Omental fat pad (tissue), 4 donors: ENCODE measurements at places on chromosomes 13 and 19.

DNA sequence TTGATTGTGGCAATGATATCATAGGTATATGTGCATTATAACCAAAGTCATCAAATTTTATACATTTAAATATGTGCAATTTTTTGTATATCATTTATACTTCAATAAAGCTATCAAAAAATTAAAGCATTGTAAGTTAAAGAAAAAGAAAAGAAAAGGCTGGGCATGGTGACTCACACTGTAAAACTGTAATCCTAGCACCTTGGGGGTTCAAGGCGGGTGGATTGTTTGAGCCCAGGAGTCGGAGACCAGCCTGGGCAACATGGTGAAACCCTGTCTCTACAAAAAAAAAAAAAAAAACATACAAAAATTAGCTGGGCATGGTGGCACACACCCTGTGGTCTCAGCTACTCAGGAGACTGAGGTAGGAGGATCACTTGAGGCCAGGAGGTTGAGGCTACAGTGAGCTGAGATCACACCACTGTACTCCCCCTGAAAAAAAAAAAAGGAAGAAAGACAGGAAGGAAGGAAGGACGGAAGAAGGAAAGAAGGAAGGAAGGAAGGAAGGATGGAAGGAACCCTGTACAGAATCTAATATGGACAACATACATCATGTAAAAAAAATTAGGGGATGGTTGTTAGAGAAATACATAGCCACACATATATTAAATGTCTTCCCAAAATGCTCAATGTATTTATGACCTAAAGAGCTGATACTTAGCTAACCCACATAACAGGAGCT, 21.7 kb upstream of the SLC25A30 start:
- DNase-seq, result no peak

DNA sequence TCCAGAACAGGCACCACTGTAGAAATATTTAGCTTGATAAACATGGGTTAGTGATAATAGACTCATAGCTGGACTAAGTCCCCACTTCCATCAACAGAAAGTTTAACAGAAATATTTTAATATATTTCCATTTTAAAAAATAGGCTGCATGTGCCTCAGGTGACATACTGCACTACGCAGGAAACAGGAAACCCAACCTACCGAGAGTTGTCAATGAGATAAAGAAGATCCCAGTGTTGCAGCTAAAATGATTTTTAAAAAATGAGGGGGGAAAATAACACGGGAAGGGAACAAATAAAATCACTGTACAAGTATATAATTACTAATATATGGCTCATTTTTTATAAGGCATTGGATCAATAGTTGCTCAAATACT, 154.8 kb downstream of the TBC1D4 start:
- DNase-seq, result no peak

- DNase-seq, result no peak
Measured at GRCh38 chr13:91406619-91407018, 8.2 kb downstream of the GPC5 start.

DNA sequence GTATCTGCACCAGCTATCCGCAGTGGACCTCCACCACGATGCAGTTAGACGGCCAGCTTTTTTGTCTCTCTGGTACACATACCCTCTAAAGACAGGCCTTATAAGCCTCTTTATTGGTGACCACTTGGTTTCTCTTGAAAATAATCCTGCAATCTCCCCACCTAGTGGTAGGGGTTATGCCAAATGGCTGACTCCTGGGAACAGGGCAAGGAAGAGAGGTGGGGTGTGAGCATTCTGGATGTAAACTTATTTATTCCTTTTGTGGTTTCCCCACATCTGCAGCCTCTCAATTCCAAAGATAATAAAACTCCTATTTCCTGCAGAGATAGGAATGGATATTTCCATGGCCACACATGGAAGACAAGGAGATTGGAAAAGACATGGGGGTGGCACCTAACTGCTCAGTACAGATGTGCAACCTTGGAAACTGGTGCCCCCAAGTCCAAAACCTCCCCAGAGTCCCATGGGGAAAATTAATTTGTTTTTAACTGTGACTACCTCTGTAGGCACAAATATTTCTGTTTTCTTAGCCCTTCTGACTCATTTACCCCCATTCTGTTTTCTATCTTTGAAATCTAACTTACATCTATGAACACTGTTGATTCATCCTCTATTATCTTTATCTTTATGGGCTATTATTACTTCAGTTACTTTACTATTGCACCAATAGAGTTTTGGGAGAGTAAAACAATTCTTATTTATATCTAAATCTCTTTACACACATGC, 112.7 kb upstream of the TSHZ3 start:
- DNase-seq, result no peak

GRCh38 chr19:41796901-41797300, 514 bp downstream of the CEACAM3 start:
- DNase-seq, result no peak

GRCh38 chr13:36088001-36088400, 43.2 kb downstream of the DCLK1 start:
- DNase-seq, result no peak

DNA sequence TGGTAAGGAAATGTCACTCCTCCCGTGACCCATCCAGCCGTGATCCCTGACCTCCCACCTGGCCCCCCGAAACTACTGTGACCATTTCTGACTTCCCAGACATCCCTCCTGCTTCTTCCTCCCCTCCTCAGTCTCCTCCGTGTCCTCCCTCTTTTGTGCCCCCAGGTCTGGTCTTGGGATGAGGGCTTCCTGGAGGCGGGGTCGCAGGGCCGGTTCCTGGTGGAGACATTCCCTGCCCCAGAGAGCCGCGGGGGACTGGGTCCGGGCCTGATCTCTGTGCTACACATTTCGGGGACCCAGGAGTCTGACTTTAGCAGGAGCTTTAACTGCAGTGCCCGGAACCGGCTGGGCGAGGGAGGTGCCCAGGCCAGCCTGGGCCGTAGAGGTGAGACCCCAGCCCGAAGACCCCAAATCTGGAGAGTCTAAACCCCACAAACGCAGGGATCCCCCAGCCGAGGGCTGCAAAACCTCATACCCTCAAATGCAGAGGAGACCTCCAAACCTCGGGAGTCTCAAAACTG, 5.0 kb downstream of the KIRREL2 start:
- DNase-seq, result no peak

DNA sequence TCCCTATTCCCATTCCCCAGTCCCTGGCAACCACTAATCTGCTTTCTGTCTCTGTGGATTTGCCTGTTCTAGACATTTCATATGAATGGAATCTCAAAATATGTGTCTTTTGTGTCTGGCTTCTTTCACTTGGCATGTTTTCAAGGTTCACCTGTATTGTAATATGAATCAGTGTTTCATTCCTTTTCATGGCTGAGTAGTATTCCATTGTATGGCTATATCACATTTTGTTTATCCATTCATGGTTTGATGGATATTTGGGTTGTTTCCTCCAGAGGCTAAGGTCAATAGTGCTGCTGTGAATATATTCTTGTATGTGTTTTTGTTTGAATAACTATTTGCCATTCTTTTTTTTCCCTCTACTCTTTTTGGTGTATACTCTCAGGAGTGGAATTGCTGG, 24.4 kb downstream of the NCAN start:
- no peak for DNase-seq

DNA sequence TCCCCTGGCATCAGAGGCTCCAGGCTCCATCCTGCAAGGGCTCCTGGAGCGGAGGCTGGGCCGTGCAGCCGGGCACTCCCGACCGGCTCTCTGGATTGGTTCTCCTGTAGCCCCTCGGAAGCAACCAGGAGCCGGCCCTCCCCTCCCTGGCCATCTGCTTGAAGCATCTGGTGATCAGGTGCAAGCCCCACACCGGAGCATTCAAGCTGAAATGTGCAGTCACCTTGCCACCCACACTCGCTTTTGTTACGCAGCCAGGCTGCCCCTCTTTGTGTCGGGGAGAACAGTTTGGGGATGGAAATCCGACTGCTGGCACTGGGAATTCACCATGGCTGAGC, 258.8 kb downstream of the ZNF536 start:
- DNase-seq, result no peak

- DNase-seq, result no peak
Measured at GRCh38 chr13:77696006-77696878, 1.2 kb upstream of the SLAIN1 start.

GRCh38 chr19:41958367-41959055, 610 bp downstream of the RABAC1 start:
- DNase-seq, result peak; percentile 85

GRCh38 chr13:109166804-109167203, 537.4 kb downstream of the MYO16 start:
- no peak for DNase-seq

- no peak for DNase-seq
Measured at GRCh38 chr13:112012016-112012704, 54.8 kb upstream of the SOX1 start.

GRCh38 chr13:72552731-72553130, 174.7 kb downstream of the MZT1 start:
- DNase-seq, result no peak

- DNase-seq, result no peak
Measured at GRCh38 chr19:19025861-19026260, 7.5 kb downstream of the SUGP2 start.

DNA sequence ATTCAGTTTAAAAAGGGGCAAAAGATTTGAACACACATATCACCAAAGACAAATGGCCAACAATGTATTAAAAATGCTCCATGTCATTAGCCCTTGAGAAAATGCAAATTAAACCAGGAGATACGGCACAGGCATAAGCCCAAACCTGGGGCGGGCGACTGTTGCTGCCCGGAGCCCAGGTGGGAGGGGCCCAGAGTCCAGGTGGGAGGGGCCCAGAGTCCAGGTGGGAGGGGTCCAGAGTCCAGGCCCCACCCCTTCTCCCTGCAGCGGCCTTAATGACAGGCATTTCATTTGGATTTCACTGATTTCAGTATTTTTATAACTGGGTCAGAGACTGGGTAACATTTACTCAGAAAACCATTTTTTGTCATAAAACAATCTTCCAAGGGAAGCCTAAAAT, 78.2 kb downstream of the RASA3 start:
- DNase-seq, result no peak

GRCh38 chr19:10566658-10567410, 1.0 kb upstream of the KRI1 start:
- no peak for DNase-seq

- no peak for DNase-seq
Measured at GRCh38 chr13:76331943-76332712, 554.1 kb downstream of the KCTD12 start.

DNA sequence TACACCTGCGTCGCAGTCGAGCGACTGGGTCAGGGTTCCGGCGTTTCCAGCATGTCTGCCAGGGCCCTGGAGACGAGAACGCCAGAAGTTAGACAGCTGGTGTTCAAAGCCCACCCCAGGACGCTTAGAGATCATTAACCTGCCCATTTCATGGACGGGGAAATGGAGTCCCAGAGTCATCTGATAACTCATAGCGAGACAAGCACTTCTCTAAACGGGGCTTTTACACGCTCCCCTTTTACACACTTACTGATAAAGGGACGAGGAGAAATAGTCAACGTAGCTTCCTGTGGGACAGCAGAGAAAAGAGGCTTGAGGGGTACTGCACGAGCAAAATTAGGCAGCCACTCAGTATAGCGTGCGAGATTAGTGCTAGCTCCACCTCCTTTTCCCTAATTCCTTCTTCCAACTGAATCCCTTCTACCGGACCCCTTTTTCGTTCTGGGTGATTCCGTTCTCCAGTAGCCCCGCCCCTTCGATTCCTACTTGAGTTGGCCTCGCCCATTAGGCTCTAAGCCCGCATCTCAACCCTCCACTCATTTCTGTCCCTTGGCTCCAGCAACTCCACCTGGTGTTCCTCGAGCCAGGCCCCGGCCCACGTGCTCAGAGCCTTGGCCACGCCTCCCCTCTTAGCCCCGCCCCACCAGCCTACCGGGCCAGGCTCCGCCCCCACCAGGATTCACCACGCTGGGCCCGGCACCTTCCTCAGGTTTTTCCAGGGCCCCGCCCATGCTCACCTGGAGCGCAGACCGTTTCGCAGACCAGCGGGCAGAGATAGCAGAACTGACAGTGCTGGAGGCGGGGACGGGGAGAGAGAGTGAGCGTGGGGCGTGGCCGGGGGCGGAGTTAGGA, 3.7 kb downstream of the HRC start:
- DNase-seq, result no peak

DNA sequence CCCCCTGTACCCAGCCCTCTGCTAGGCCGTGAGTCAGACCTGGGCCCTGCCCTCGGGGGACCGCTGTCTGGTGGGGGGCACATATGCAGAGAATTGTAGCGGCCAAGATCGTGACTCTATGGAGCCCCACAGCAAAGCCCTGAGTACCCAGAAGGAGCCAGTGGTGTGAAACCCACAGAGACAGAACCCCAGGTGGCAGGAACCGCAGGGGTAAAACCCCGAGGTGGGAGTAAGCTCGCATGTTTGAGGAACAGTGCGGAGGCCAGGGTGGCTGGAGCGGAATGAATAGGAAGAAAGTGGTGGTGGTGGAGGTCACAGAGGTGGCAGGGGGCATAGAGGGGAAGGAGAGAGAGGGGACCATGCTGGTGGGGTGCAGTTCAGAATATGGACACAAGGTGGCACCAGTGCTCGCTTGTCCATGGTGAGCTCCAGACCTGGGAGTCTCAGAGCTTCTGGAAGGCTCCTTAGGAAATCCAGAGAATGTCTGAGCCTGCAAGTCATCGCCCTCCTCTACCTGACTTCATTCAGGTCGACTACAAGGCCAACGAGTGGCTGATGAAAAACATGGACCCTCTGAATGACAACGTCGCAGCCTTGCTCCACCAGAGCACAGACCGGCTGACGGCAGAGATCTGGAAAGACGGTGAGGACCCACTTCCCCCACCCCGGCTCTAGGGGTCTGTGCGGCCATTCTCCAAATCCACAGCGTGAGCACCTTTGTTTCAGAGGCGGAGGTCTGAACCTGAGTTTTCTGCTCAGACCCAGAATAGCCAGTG, 48.9 kb downstream of the MYH14 start:
- DNase-seq, result no peak

GRCh38 chr13:99545979-99546378, 44.7 kb downstream of the TM9SF2 start:
- DNase-seq, result no peak

- no peak for DNase-seq
Measured at GRCh38 chr19:3771000-3771905, 775 bp downstream of the RAX2 start.

DNA sequence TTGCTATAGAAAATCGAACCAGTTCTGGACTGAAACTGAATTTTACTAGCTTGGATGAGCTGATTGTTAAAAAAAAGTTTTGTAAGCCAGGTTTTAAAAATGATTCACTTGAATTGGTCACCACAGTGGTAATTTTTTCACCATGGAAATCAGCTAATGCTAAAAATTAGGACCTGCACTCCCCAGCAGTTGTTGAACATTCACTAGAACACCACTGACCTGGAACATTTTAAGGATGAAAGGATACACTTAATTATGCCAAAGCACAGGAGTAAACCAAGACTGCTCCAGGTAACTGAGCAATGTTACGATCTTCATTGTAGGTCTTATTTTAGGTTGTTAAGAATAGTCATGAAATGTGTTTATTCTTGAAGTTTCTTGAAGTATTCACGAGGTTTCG, 1342.6 kb upstream of the SPRY2 start:
- no peak for DNase-seq
